ENCODE measurements at places on chromosomes 13 and 19.

DNA sequence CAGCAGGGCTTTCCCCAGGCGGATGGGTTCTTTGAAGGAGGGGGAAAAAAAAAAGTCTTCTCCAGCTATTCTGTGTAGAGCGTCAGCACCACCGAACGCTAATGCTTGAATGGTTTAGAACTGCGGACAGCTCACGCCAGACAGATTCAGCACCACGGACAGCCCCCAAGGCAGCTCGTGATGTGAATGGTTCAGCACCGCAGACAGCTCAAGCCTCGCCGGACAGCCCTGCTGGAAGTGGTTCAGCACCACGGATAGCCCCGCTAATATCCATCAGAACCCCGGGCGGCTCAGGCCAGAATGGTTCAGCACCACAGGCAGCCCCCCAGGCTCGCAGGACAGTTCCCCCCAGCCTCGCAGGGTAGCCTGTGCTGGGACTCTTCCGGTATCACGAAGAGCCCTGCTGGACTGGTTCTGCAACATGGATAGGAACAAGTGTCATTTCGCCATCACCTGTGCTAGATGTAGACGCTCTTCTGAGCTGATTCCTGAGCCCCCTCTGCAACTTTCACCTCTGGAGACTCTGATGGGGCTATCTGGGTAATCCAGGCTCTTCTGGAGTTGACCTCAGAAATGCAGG, 4.9 kb upstream of the SMIM17 start:
- peak; percentile 58 for DNase-seq
- H3K27ac ChIP-seq: no peak overlapping the region
- H3K36me3 ChIP-seq: peaks cover 12% of the 10 kb centered on the region
- no peaks in the 10 kb centered on the region for H3K4me1 ChIP-seq

- H3K27ac ChIP-seq: no peak overlapping the region
- H3K36me3 ChIP-seq: peaks cover 4% of the 10 kb centered on the region
- H3K27me3 ChIP-seq: peaks cover 34% of the 10 kb centered on the region
- no peak overlapping the region for H3K4me3 ChIP-seq
- peaks cover 5% of the 10 kb centered on the region for H3K4me1 ChIP-seq
These were observed 16.3 kb upstream of the DOCK6 start for GRCh38 chr19:11278670-11279069.

GRCh38 chr13:38409771-38410170, 60.1 kb downstream of the UFM1 start:
- H3K27me3 ChIP-seq: no peaks in the 10 kb centered on the region
- H3K27ac ChIP-seq: no peak overlapping the region
- DNase-seq: no peak
- no peak overlapping the region for H3K4me3 ChIP-seq
- no peaks in the 10 kb centered on the region for H3K36me3 ChIP-seq
- H3K4me1 ChIP-seq: no peaks in the 10 kb centered on the region

GRCh38 chr13:43293008-43293407, 269.6 kb downstream of the DNAJC15 start:
- H3K27ac ChIP-seq: no peak overlapping the region
- no peak for DNase-seq
- H3K36me3 ChIP-seq: no peaks in the 10 kb centered on the region
- no peaks in the 10 kb centered on the region for H3K4me1 ChIP-seq
- no peak overlapping the region for H3K4me3 ChIP-seq

- no peak for DNase-seq
- H3K4me1 ChIP-seq: no peaks in the 10 kb centered on the region
- no peaks in the 10 kb centered on the region for H3K36me3 ChIP-seq
- H3K27ac ChIP-seq: no peak overlapping the region
- no peak overlapping the region for H3K4me3 ChIP-seq
These were observed 959 bp upstream of the IGFL3 start for GRCh38 chr19:46125447-46125846.

GRCh38 chr13:49455007-49455398, 10.9 kb downstream of the SETDB2 start:
- DNase-seq: no peak
- H3K27me3 ChIP-seq: no peaks in the 10 kb centered on the region
- no peak overlapping the region for H3K27ac ChIP-seq
- no peak overlapping the region for H3K4me3 ChIP-seq
- peaks cover 37% of the 10 kb centered on the region for H3K36me3 ChIP-seq

- H3K27me3 ChIP-seq: no peaks in the 10 kb centered on the region
- H3K4me3 ChIP-seq: no peak overlapping the region
- H3K27ac ChIP-seq: no peak overlapping the region
- H3K36me3 ChIP-seq: peaks cover 40% of the 10 kb centered on the region
- H3K4me1 ChIP-seq: peaks cover 14% of the 10 kb centered on the region
These were observed 13.4 kb downstream of the DPP9 start for GRCh38 chr19:4710281-4710600.

DNA sequence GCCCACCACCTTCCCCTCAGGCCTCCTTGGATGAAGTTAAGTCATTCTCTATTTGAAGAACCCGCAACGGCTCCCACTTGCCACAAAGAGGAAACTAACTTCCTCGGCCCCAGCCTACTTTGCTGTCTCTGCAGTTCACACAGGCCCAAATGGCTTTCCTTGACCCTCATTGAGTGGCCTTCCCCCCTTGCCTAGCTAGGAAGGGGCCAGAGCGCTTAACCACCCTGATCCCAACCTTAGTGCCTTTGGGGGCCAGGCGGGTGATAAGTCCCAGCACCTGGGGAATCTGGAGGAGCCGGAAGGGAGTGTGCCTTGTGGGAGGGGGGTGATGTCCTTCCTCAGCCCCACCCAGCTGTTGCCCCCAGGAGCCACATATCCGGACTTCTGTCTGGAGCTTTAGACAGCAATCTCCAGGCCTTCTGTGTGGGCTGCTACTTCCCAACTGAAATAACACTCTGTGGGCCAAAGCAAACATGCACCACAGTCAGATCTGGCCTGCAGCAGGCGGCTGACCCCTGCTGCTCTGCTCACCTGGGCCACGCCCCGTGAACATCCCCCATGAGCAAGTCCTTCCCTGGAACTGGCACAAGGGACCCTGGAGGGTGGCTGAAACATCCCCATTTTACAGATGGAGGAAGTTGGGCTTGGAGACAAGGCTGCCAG, 10.5 kb downstream of the NECTIN2 start:
- no peaks in the 10 kb centered on the region for H3K36me3 ChIP-seq
- DNase-seq: no peak
- H3K27ac ChIP-seq: no peak overlapping the region

DNA sequence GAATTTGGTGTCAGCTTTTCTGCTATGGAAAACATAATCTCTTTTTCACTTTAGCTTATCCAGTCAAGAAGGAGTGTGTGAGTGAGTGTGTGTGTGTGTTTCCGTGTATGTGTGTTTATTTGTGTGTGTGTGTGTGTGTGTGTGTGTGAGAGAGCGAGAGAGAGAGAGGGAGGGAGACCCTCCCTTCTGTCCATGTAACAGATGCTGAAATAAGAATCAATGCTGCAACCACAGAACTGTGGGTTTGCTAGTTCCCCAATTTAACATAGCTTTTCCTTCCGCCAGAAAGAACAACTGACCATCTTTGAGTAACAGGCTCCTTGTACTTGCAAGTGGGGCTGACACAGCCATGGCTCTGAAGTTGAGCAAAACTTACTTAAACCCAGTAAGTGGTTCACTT, 5.2 kb downstream of the LCP1 start:
- DNase-seq: peak; percentile 36
- H3K36me3 ChIP-seq: peaks cover 70% of the 10 kb centered on the region
- peaks cover 63% of the 10 kb centered on the region for H3K4me1 ChIP-seq
- H3K27ac ChIP-seq: peak overlapping the region; percentile 65
- peak overlapping the region; percentile 76 for H3K4me3 ChIP-seq
- no peaks in the 10 kb centered on the region for H3K27me3 ChIP-seq

GRCh38 chr19:55348317-55349034, 6.0 kb downstream of the COX6B2 start:
- H3K27me3 ChIP-seq: peaks cover 32% of the 10 kb centered on the region
- no peak overlapping the region for H3K4me3 ChIP-seq
- H3K4me1 ChIP-seq: peaks cover 18% of the 10 kb centered on the region
- H3K36me3 ChIP-seq: peaks cover 16% of the 10 kb centered on the region

DNA sequence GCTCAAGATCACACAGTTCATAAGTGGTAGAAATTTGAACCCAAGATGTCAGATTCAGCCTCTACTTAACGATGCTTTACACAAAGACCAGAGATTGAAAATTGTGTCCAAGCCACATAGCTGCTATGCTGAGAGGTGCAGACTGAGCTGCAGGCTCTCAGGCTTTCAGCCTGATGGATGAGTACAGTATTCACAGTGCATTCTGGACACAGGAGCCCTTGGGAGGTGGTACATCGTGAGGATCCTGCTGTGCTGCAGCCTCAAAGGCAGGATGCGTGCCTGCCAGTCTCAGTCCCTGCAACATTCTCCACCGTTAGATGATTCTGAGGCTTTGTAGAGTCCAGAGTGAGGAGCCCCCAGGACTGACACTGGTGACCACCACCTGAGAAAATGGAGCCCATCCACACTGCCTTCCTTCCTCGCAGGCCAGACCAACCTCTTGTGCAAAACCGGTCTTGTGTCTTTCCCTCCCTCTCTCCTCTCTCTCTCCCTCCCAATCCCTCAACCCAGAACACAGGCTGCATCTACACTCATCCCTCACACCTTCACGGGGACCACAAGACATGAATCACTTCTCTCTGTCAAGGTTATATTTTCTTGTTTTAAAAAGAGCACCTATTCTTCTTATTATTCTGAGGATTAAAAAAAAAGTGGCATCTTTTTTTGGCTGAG, 203.4 kb upstream of the ZNF507 start:
- DNase-seq: no peak
- H3K27ac ChIP-seq: no peak overlapping the region
- H3K4me1 ChIP-seq: no peaks in the 10 kb centered on the region
- no peak overlapping the region for H3K4me3 ChIP-seq
- H3K27me3 ChIP-seq: no peaks in the 10 kb centered on the region

GRCh38 chr19:55451965-55452748, 9.1 kb upstream of the SHISA7 start:
- no peak overlapping the region for H3K27ac ChIP-seq
- H3K4me3 ChIP-seq: peak overlapping the region; percentile 72
- H3K36me3 ChIP-seq: peaks cover 36% of the 10 kb centered on the region
- no peak for DNase-seq
- peaks cover 20% of the 10 kb centered on the region for H3K4me1 ChIP-seq

GRCh38 chr13:37340901-37341670, 235.6 kb upstream of the CSNK1A1L start:
- H3K36me3 ChIP-seq: no peaks in the 10 kb centered on the region
- H3K4me3 ChIP-seq: no peak overlapping the region
- no peaks in the 10 kb centered on the region for H3K27me3 ChIP-seq

DNA sequence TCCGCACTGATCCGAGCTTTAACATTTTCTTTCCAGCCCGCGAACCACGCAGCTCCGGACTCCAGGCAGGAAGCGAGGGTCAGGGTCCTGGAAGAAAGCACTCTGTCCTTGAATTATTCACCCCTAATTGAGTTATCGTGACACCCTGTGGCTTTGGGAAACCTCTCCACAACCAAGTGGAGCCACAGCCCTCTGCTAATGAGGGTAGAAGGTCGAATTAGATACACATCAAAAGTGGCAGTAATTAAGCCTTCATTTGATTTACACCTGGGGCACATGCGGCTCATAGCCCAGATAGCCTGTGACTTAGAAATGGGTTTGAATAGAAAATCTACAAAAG, 15.9 kb upstream of the RNF17 start:
- no peaks in the 10 kb centered on the region for H3K36me3 ChIP-seq
- H3K27me3 ChIP-seq: peaks cover 77% of the 10 kb centered on the region
- peak overlapping the region; percentile 32 for H3K4me3 ChIP-seq
- no peak for DNase-seq
- H3K27ac ChIP-seq: no peak overlapping the region

DNA sequence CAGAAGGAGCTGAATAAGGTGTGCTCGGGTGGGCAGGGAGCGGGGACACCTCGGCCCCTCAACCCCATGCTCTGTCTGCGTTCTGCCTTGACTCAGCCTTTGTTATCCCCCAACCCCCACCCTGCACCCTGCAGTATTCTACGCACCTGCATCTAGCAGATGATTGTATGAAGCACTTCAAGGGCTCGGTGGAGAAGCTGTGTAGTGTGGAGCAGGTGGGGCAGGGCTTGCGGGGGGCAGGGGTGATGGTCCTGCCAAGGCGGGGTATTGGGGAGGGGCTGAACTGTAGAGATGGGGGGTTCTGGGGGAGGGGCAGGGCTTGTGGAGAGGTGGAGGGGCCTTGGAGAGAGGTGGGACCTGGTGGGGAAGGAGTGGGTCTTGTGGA, 6.1 kb downstream of the STXBP2 start:
- peaks cover 67% of the 10 kb centered on the region for H3K36me3 ChIP-seq
- no peak for DNase-seq
- H3K27me3 ChIP-seq: no peaks in the 10 kb centered on the region
- no peak overlapping the region for H3K4me3 ChIP-seq
- peaks cover 18% of the 10 kb centered on the region for H3K4me1 ChIP-seq

GRCh38 chr19:49340069-49340864, 5.1 kb downstream of the CD37 start:
- H3K27ac ChIP-seq: peak overlapping the region; percentile 72
- DNase-seq: peak; percentile 96
- peaks cover 58% of the 10 kb centered on the region for H3K4me1 ChIP-seq
- no peaks in the 10 kb centered on the region for H3K27me3 ChIP-seq

DNA sequence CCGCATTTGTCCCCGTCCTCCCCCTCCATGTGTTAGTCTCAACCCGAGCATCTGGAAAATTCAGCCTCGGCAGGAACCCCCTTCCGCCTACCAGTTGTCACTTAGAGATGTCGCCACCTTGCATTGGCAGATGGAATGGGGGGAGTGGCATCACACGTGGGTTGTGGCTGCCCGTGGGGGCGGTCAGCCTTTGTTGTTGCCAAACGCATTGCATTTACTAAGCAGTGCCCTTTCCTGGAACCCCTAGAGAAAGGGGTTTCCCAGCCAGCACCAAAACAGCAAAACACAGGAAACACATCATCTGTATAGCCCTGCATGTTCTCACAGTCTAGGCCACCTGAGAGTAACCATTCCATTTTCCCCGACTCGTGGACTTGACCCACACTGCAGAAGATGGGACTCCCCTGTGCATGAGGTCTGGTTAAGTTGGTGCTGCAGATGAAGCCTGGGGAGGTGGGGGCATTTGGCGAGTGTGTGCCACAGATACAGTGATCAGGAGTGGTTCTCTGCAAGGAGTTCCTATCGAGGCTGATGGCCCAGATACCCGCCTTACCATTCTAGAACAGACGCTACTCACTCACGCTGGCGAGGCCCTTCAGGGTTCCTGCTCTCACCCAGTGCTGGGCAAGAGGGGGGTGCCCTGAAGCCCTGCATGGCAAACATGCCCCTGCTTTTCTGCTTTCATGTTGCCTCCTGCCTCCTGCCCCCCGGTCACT, 38.3 kb downstream of the TMED1 start:
- H3K27ac ChIP-seq: peak overlapping the region; percentile 92
- DNase-seq: peak; percentile 66
- no peak overlapping the region for H3K4me3 ChIP-seq
- peaks cover 18% of the 10 kb centered on the region for H3K4me1 ChIP-seq

Data from stimulated activated naive B cell treated with anti-CD40 and anti-IgM and Interleukin-4, amounts not matched to agents 10 μg/mL and 1 μg/mL and 100 μg/mL, for 72 hours (primary cell).